ENCODE measurements at places on chromosomes 6 and 20.
A peak's percentile ranks its signal among the peaks of the same experiment; 100 is the strongest.

DNA sequence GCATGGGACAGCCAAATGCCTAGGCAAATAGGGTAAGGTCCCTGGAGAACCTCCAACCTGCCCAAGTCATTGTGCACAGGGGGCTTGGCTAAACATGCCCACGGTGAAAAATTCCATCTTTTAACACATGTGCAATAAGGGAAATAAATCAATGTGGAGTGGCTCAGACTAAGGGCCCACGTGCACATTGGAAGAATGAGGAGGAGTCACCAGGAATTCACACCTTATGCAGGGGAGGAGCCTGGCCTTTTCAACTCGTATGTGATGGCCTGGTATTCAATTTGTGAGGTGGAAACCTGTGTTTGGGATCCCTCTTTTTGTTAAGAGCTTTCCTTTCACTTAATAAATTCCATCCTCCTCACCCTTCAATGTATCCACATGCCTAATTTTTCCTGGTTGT lies 12.6 kb downstream of the C6orf52 start:
- DNase-seq: no peak

DNA sequence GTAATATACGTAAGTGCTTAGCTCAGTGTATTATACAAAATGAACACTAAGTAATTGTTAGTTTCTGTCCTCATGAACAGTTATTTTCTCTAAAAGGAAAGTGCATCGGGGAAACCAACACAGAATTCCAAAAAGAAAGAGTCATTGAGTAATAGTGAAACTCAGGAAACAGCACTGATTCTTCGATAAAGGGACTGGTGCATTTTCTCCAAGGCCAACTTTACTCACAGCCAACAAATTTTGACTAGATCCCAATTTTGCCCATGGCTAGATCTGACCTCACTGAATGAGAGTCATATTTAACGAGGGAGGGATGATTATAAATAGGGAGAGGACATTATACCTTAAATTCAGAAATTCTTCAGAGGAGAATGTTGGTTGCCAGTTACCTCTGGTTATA lies 390.9 kb upstream of the NRSN1 start:
- DNase-seq: no peak

- DNase-seq: peak; percentile 28
Measured at GRCh38 chr6:81241126-81242041, 511.1 kb downstream of the TENT5A start.

GRCh38 chr6:85775883-85776282 lies 133.2 kb upstream of the SYNCRIP start:
- DNase-seq: peak; percentile 6

GRCh38 chr20:21708738-21709534 lies 3.5 kb downstream of the PAX1 start:
- no peak for DNase-seq

GRCh38 chr20:44648068-44648467 lies 3.4 kb downstream of the ADA start:
- DNase-seq: no peak

- no peak for DNase-seq
Measured at GRCh38 chr6:139341060-139341459, 33.4 kb downstream of the CITED2 start.

DNA sequence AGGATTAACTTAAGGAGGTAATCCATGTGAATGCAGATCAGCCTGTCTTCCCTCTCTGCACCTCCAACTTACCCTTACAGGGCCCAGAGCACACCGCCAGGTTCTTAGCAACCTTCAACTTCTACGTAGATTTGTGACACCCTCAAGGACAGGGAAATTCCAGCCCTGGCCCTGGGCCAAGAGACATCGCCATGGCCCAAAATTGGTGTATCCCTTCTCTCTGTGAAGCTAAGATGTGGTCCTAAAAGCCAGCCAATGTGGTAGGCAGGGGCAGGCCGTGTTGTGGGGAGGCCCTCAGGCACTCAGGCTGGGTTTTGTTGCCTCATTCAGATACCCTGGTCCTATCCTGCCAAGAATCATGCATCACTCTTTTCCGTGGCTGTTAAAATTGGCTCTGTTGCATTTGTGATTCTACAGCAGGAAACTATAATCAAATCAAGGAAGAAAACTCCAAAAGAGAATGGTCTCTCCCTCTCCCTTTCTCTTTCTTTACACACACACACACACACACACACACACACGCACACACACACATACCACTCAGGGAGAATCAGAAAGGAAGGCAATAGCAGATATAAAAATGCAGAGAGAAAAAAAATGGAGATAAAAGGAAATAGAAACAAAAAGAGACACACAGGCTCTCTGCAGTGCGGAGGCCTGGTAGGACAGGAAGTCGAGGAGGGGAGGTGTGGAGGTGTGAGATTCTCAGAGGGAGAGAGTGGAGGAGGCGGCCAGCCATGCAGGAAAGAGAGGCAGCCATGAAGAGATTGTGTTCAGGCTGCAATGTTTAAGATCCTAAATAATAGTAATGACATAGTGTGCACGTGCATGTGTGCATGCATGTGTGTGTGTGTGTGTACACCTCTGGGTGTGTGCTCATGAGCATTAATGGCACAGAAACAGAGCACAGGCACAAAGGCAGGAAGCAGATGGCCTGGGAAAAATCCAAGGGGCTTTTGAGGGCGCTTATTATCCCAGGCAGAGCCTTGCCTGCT lies 201.8 kb upstream of the LRFN2 start:
- no peak for DNase-seq

DNA sequence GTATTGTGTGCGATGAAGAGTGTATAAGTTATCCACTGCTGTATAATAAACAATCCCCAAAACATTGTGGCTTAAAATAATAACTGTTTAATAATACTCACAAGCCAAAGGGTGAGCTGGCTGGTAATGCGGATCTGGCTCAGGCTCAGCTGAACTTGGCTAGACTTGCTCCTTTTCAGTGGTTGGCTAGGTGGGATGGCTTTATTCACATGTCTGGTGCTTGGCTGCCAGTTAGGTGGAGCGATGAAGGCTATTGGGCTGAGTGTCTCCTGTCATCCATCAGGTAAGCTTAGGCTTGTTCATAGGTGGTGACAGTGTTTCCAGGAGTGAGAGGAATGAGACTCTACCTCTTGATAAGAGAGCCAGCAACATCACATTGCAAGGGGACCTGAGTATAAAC lies 135.0 kb upstream of the ASCC3 start:
- no peak for DNase-seq

- DNase-seq: peak; percentile 92
Measured at GRCh38 chr6:135535989-135536414, 38.5 kb upstream of the AHI1 start.

DNA sequence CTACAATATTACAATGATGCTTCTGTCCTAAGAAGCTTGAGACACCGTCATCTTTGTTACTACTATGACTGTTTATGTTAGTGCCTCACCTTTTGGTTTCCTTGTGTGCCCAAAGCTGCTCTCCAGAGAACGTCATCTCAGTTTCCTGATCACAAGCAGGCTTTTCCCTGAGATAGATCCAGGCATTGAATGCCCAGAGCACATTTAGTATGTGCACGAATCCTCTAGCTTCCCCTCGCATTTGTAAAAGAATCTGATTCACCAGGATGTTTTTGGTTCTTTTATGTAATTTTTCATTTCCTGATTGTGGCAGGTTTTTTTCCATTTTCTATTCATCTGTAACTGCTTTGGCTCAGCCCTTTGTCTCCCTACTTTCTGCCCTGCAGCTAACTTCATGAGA lies 100.2 kb upstream of the TMEM181 start:
- DNase-seq: no peak

DNA sequence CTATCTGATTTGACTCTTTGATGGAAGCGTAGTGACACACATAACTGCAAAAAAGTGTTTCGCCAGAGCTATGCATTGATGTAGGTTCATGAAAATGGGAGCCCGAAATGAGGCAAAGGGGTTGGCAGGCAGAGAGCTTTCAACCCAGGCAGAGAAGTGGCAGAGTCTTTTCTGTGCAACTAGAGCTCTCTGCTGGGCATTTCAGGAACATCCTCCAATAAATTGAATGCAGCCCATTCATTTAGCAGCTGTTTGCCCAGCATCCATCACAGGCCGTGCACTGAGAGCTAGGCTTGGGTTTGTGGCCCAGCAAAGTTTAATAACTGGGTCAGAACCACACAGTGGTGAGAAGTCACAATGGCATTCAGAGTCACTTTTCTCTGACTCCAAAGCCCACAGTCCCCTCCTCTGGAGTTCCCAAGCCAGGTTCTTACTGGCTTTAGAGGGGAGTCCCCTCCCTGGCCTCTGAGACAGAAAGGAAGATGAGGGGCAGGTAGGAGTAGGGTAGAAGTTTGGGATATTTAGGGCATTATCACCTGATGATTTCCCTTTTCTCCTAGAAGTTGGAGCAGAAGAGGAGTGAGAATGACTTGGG lies 31.8 kb upstream of the ELMO2 start:
- DNase-seq: peak; percentile 66

DNA sequence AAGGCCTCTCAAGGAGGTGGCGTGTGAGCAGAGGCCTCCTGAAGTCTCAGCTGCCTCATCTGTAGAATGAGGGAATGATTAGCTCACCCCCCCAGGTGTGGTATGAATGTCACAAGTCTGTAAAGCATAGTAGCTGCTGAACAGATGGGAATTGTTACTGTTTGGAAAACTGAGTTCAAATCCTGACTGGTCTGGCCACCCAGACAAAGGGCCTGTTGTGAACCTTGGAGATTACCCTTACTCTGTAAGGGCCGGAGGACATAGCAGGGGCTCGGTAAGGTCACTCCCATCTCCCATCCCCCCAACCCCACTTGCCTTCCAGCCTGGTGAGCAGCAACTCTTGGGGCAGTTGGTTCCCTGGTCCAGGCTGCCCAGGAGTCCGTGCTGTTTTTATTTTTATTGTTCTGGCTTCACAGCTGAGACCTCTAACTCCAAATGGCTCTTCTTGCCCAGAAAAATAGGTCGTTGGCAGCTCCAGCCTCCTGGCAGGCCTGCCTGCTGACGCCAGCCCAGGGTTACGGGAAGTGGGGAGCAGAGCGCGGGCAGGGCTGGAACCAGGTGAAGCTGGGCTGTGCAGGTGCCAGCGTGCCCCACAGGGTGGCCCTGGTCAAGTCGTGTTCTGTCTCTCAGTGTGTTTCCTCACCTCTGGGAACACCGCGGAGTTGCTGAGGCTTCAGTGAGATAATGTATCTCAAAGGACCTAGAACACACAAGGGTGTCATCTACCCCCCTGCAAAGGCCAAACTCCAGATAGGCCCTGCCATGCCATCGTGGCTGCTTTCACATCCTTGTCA lies 4.5 kb upstream of the SIRPA start:
- DNase-seq: no peak

DNA sequence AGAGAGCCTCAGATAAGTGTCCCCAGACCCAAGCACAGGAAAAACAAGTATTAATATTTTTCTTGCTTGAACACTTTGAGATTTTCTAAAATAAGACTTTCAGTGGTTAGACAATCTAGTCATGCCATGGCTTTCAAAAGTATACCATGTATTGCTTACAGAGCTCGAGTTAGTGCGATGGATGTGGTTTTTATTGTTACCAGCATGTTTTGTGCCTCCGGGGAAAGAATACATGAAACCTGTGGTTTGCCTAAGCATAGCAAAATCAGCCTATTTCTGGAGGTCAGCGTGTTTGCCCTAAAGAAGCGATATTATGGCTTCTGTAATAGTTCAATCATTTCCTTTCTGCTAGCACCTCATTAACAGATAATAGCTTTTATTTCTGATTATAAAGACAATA lies 21.6 kb downstream of the RIN2 start:
- peak; percentile 11 for DNase-seq

DNA sequence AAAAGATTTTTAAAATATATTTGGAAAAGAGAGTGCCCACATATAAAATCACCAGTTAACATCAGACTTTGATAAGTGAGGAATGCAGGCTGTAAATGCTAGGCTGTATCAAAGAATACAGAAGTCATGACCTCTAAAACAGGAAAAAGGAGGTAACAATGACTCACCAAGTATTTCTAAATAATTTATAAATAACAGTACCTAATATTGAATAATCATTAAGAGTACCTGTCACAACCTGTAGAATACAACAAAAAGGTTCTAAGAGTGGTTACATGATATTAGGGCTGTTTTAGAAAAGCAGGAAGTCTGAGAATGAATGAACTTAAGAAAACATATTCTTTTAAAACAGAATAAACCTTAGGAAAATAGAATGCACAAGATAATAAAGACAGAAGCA lies 173.1 kb upstream of the CST7 start:
- DNase-seq: no peak

DNA sequence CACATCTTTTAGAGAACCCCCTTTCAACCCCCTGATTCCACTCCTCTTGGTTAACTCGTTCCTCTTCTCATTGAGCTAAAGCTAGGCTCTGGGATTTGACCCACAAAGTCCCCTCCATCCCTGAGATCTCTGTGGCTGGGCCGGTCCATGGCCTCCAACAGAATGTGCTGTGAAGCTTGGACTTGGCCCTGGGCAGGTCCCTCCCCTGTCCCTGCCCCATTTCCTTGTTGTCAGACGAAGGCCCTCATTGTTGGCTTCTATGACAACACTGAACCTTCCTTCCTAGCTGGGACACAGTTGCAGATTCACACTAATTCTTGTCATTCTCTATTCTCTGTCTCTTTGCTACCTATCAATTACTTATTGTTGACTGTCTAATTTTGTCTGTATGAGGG lies 156.1 kb downstream of the SYCP2 start:
- no peak for DNase-seq

- DNase-seq: no peak
Measured at GRCh38 chr20:64250027-64250426, 5.5 kb upstream of the PCMTD2 start.

DNA sequence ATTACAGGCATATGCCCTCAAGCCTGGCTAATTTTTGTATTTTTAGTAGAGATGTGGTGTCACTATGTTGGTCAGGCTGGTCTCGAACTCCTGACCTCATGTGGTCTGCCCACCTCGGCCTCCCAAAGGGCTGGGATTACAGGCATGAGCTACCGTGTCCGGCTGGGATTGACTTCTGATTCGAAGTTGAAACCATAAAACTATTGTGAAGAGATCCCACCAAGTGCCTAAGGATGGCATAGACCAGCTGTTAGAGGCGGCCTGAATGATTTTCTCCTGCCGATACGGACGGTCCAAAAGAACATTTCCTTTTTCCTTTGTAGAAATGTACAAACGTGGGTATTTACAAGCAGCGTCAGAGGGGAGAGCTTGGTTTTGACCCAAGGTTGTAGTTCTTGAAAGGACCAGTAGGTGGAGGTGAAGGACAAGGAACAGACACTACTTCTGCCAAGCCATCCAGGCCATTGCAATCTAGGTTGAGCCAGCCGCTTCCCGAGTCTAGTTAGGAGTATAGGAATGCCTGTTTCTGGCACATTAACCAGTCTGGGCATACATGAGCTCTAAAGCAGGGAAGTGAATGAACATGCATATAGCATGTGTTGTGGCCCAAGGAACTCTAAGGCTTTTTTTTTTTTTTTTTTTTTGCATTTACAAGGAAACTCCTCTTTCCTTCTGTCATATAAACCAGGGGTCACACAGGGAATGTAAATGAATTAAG lies 29.0 kb downstream of the MOCS3 start:
- peak; percentile 91 for DNase-seq

- no peak for DNase-seq
Measured at GRCh38 chr20:5171064-5171789, 44.4 kb downstream of the CDS2 start.

DNA sequence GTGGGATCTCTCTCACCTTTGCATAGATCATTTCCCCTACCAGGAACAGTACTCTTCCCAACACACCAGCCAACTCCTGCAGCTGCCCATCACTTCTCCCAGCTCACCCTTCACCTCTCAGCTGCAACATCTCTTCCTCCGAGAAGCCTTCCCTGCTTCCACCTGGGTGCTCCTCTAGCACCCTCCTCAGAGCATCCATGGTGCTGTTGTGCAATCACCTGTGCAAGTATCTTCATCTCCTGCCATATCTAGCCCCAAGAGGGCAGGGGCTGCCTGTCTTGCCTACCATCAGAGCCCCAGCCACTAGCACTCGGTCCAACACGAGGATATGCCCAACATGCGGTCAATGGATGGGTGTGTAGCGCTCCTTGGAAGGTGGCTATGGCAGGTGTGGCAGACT lies 75.8 kb downstream of the BANF2 start:
- no peak for DNase-seq

Data from ELR (cell line).